ENCODE measurements at places on chromosomes 11 and 22.
A peak's percentile ranks its signal among the peaks of the same experiment; 100 is the strongest.

GRCh38 chr11:61771985-61772455 is 19.6 kb downstream of the MYRF start:
- no peak for DNase-seq

- no peak for DNase-seq
Measured at GRCh38 chr22:44231233-44231632, 50.5 kb downstream of the PARVG start.

GRCh38 chr11:14981507-14981906 is 9.4 kb upstream of the CALCA start:
- no peak for DNase-seq

DNA sequence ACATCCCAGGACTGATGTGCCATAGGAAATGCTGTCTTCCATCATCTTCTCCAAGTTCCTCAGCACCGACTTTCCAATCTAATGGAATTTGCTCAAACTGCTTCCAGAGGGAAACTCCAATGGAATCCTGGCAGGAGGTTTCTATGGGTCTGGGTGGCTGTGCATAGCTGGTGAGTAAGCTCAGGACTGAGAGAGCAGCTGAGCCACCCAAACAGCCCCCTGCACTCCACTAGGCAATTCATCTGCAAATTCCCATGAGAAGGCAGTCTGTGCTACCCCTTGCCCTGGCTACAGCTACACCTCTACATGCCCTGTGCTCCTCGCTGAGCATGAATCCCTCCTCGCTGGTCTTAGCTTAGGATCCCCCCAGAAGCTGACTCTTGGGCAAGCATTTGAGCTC is 127.9 kb upstream of the CSNK2A3 start:
- no peak for DNase-seq

GRCh38 chr11:223026-223789 is 12.9 kb downstream of the SIRT3 start:
- no peak for DNase-seq

DNA sequence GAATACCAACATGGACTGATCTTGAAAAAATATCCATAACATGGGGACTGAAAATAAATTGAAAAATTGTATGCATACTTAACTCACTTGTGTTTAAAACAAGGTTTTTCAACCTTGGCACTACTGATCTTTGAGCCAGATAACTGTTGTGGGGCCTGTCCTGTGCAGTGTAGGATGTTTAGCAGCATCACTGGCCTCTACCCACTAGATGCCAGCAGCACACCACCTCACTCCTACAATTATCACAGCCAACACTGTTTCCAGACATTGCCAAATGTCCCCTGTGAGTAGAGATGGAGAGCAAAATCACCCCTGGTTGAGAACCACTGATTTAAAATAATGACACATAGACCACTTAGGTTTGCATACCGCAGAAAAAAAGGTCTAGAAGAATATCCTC is 45.0 kb upstream of the SLC1A2 start:
- DNase-seq, result no peak

GRCh38 chr22:49366437-49366836 is 461.2 kb downstream of the BRD1 start:
- DNase-seq, result no peak

- DNase-seq, result peak; percentile 74
Measured at GRCh38 chr11:93541884-93542810, 1.0 kb downstream of the SMCO4 start.

DNA sequence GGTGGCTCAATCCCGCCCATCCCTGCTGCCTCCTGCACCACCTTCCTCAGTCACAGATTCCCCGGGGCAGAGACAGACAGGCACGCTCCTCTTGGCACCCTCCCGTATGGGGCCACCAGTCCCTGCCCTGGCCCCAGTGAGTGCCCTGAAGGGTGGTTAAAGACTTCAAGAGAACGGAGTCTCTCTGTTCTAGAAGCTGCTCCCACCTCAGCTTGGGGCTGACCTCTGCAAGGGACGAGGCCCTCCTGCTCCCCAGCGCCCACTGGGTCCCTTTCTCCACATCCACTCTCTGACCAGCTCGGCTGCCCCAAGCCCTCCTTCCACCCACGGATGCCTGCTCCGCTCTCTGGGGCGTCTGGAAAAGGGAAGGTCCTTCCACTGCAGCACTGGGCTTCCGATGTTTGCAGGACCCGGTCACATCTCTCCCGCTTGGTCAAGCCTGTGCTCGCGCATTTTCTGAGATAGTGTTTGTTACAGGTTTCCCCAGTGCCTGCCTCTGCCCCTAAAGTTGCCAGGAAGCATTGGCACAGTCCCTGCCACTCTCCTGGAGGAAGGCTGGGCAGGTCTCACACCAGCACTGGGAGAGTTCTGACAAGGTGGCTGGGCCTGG is 1487.9 kb downstream of the TBC1D22A start:
- DNase-seq, result no peak

DNA sequence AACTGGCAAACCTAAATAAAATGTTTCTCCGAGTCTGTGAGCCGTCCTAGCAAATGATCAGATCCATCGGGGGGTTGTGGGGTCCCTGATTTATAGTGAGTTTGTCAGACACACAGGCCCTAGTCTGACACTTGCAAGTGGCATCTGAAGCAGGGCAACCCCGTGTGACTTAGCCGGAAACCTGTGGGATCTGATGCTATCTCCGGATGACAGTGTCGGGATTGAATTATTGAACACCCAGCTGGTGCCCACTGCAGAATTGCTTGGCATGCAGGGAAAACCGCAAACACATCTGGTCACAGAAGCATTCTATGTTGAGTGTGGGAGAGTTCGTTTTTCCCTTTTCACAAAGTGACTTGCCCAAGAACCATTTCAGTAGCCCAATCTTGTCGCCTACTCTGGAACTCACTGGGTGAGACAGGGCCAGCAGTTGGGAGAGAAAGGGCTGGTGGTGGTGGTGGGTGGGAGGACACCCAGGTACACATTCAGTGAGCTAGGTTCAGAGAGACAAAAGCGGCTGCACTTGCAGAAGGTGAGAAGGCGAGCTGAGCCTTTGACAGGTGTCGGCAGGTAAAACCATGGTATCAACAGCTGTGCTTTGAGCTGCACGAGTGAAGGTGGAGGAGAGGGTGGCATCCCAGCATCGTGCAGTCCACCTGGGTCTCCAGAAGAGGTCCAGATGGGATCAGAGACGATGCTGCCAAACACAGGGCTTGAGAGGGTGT is 33.7 kb upstream of the B3GAT1 start:
- DNase-seq, result no peak

GRCh38 chr11:44638032-44638431 is 72.6 kb downstream of the CD82 start:
- no peak for DNase-seq

DNA sequence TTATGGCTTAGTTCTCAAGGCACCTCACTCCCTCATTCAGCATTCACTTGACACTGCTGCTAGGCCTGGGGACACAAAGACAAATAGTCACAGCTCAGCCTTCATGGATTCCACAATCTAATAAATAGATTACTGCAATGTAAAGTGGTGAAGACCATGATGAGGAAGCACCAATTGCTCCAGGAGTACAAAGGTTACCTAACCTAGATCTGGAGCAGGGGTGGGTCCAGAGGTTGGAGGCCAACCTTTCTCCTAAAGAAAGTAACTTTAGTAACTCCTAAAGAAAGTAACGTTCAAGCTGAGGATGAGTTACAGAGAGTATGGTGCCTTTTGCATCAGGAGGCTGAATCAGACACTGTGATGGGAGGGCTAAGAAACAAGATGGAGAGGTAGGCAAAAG is 4.1 kb downstream of the TRIM3 start:
- DNase-seq, result no peak

GRCh38 chr11:111387363-111387762 is 8.3 kb upstream of the POU2AF1 start:
- DNase-seq, result no peak

GRCh38 chr22:40805239-40805638 is 13.9 kb downstream of the SLC25A17 start:
- DNase-seq, result no peak

DNA sequence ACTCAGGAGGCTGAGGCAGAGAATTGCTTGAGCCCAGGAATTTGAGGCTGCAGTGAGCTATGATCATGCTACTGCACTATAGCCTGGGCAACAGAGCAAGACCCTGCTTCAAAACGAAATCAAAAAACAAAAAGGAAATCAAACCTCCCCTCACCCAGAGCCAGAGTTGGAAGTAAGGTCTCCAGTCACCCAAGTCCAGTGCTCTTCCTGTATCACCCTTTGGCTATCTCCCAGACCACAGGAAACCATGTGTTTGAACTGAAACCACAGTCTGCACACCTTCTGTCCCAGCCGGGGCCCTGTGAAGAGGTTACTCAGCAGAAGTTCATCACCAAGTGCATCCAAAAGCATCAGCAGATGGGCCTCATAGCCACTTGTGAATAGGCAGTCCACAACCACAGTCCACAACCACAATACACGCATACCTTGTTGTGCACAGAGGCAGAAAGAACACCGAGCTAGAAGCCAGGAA is 4.6 kb downstream of the MYH9 start:
- DNase-seq, result peak; percentile 73

GRCh38 chr11:83725728-83726127 is 439.6 kb upstream of the CCDC90B start:
- DNase-seq, result no peak

- DNase-seq, result peak; percentile 50
Measured at GRCh38 chr22:24175160-24175808, 6.0 kb upstream of the SUSD2 start.

GRCh38 chr11:122165607-122166371 is 49.8 kb upstream of the BLID start:
- no peak for DNase-seq

DNA sequence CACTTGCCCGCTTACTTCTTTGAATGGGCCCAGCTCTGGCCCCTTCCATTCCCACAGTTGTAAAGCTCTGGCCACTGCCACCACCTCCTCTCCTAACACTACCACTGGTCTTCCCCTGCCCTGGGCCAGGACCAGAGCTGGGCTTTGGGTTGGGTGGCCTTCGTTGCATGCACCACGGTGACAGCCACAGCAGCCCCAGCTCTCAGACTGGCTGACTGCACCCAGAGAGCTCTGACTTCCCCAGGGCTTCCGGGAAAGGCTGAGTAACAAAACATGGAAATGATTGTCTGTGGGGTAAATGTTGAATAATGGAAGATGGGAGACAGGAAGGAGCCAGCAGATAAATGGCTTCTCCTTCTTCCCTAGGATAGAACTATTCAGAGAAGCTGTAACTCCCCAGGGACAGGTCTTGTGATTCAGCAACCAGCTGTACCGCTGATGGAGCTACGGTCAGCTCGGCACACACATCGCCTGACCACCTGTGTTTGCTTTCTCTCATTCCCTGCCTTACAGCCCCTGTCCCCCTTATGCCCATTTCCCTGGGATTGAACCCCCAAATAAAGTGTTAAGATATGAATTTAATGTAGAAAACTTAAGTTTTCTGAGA is 27.6 kb downstream of the SCN4B start:
- DNase-seq, result no peak

GRCh38 chr11:86483940-86484794 is 109.5 kb downstream of the CCDC81 start:
- peak; percentile 94 for DNase-seq

DNA sequence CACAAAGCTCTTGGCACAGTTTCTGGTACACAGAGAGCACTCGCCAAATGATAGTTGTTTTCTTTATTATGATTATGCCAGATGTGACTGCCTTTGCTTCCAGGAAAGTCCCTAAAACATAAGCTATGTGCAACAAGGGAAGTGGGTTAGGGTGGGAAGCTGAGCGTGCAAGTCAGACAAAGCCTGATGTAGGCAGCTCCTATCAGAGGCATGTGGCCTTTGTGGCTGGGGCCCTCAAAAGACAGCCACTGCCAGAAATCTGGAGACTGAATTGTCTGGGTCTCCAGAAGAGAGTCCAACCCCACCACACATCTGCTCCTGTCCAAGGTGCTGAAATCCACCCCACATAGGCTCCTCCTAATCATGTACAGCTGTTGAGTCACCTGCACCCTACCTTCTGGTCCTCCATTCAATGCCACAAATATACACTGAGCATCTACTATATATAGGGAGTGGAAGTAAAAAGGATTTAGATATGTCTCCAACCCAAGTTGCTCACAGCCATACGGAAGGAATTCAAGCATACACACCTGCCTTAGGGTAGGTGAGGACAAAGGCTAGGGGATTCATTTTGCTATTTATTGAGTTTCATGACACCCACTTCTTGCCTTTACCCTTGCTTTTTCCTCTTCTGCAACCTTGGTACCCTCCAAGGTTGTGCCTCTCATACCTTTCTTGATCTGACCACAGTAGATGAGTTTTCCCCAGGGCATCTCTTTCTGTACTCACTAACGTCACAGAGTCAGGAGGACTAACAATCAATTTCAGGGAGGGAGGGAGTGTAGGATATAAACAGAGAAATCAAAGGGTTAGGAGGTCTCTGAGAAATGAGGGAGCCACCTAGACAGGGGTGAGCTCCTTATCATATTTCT is 12.4 kb downstream of the SEC14L3 start:
- no peak for DNase-seq

Data from SW480 (cell line).